ENCODE measurements at places on chromosomes 7 and 10.

DNA sequence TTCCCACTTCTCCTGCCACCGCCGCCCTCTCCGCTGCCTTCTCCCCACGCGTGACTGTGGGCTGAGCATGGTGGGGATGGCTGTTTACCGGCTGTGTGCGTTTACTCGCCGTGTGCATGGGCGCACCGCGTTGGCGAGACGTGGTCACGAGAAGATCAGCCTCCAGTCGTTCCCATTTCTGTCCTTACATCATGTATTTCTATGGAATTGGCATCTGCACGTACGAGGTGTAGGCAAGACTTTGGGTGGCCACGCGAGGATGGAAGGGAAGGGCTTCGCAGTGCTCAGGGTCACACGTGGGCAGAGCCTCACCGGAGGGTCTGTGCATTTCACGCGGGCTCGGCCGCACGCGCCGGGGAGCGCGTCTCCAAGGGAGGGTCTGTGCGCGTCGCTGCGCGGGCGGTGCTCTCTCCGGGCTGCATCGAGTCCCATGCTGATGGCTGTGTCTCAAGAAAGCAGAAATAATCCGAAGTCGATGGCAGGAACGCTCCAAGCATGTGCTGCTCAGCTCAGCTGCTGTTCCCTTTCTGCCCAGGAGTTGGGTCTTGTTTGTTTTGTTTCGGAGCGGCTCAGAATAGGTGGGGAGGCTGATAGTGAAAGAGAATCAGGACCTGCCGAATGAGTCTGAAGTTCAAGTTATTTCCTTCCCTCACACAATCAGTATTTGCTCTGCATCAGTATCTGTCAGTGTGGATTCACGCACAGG is 973 bp downstream of the CAMK1D start:
- DNase-seq = peak; percentile 16

DNA sequence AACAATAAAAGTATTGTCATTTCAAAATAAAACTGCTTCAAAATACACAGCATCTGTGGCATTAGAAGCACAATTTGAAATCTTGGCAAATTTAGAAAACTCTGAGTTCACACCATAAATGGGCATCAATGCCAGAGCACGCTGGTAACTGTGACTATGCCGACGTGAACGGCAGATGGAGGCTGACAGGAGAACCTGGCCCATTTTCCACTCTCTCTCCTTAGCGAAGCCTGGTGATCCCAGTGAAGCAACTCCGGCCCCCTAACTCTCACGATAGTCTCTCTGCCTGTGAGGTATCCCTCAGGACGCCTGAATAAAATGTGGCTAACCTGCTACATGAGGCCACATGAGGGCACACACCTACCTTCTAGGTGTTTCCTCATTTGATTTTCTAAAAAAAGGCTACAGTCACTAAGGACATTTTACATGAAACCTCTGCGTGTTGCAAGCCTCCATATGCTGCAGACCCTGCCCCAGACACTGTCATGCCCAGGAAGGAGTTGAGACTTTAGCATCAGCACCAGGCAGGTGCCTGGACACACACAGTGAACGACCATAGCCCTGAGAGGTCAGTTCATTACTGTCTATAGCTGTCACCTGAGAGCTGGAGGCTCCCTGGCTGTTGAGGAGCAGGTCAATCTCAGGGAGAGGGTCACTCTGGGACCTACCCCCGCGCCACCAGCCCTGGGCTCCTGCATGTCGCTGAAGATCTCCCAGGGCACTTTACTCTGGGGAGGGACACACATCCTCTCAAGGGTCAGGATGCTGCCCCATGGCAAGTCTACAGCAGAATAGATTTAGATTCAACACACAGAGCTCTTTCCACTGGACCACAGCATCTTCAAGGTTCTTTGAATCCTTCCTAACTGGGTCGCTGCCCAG is 62.9 kb upstream of the CAMK2B start:
- DNase-seq = no peak

- no peak for DNase-seq
These were observed 97.3 kb upstream of the YAE1 start for GRCh38 chr7:39468808-39469374.

DNA sequence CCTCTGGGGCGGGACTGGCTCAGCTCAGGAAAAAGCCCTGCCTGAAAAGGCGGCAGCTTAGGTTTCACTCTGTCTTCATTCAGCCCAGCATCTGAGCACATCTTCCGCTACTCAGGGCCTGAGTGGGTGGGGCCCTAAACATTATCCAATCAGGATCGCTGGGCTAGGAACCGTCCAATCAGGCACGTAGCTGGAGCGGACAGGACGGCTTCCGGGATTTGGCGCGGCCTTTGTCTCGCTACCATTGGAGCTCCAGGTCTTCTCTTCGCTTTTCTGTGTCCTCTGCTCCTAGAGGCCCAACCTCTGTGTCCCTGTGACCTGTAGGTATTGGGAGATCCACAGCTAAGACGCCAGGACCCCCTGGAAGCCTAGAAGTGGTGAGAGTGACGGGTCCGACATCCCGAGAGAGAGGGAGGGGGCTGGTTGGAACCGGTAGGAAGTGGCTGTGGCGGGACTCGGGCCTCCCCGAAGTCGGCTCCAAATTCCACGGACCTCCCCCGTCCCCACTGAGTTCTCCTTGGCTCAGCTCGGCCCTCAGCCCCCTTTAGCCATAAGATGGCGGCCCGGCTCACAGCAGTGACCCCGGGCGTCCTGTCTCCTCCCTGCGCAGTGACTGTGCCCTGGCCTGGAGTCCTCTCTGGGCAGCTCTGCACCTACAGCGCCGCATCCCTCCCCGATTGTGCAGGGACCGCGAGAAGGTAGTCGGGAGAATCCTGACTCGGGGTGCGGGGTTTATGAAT is 99.1 kb downstream of the ZNF680 start:
- DNase-seq = no peak

GRCh38 chr10:15587271-15587670 is 132.5 kb downstream of the ITGA8 start:
- no peak for DNase-seq

- DNase-seq = peak; percentile 24
These were observed 140.7 kb downstream of the SND1 start for GRCh38 chr7:127792528-127793342.
